ENCODE measurements at places on chromosomes 7 and 10.

GRCh38 chr10:17981766-17982380, 30.2 kb downstream of the SLC39A12 start:
- peak; percentile 85 for DNase-seq

DNA sequence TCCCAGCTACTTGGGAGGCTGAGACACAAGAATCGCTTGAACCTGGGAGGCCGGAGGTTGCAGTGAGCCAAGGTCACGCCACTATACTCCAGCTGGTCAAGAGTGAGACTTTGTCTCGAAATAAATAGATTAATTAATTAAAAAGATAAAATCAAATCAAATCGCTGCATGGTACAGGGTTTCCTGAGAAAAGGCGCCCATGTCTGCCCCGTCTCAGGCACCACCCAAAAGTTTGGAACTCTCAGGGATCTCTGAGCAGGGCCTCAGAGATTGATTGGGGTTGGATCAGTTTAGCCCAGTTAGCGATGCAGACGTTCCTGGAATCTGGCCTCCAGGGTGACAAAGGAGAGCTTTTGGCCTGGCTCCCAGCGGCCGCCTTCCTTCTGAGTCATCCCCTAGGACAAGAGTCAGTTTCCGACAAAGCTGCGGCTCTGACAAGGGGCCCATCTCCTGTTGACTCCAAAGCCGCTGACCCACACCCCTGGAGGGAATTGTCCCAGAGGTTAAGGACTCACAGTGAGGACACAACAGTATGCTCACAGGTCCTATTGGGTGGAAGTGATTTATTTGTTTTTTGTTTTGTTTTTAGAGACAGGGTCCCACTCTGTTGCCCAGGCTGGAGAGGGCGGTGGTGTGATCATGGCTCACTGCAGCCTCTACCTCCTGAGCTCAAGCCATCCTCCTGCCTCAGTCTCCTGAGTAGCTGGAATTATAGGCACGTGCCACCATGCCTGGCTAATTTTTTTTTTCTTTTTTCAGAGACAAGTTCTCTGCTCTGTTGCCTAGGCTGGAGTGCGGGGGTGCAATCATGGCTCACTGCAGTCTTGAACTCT, 6.8 kb downstream of the ORAI2 start:
- peak; percentile 85 for DNase-seq

GRCh38 chr7:110988890-110989501, 101.9 kb upstream of the LRRN3 start:
- DNase-seq, result no peak

GRCh38 chr10:77428691-77429395, 208.8 kb downstream of the KCNMA1 start:
- DNase-seq, result peak; percentile 30

GRCh38 chr10:37747081-37747480, 110.3 kb downstream of the ZNF248 start:
- no peak for DNase-seq

DNA sequence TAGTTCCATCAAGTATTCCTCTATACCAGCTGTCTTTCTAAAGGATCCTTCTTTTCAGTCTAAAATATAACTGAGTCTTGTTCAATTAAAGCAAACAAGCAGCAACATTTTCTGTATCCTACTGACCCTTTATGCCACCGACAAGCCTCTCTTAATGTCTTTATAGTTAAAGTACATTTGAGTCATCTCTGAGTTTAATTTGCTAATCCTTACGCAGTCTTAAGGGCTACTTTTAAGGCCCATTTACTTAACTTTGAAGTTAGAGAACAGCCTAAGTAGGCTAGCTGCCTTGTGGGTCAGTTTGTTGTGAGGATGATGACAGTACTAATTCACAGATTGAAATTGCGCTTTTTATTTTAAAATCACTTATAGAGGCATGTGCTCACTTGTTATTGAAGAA, 265.5 kb upstream of the FERD3L start:
- DNase-seq, result no peak

GRCh38 chr7:18540396-18540795, 44.8 kb downstream of the HDAC9 start:
- no peak for DNase-seq

- DNase-seq, result no peak
Observed at GRCh38 chr7:158527038-158527437, 60.6 kb downstream of the PTPRN2 start.

DNA sequence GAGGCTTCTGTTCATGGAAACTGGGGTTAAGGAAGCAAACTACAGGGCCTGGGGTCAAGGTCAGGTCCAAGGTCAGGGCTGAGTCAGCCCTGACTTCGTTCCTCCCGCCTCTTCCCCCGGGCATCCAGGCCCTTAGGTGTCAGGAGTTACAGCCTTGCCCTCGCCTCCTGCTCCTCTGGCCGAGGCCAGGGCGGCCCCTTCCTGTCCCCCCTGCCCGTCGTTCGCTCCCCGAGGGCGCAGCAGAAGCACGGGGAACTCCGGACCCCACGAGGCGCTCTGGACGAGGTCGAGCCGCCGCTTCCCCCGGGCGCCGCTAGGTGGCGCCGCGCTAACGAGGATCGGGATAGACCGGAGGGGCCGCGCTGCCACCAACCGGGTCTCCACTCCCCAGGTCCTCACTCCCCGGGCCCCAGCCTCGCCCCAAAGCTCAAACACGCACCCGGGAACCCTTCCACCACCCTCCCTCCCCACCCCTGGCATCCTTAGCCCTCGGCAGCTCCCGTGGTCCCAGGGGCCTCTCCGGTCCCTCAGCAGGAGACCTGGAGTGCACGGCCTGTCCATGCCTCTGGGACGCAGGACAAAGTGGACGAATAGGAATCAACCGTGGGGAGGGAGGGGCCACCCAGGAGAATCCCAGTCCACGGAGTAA, 59.2 kb upstream of the MYL10 start:
- peak; percentile 58 for DNase-seq

DNA sequence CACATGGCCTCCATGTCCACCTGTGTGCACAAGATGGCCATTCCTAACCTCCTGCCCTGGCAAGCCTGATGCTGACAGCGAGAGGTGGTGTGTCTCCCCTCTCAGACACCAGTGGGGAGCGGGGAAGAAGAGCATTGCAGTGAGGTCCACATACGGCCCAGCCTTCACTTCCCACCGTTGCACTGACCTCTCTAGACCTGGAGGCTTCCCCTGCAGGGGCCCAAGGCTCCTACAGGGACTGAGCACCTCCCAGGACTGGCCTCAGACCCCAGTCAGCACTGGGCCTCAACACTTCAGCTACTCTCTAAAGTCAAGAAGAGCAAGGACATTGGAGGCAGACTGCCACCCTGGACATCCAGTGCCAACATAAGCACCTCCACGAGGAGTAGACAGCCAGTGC, 15.9 kb downstream of the STK32C start:
- DNase-seq, result no peak

DNA sequence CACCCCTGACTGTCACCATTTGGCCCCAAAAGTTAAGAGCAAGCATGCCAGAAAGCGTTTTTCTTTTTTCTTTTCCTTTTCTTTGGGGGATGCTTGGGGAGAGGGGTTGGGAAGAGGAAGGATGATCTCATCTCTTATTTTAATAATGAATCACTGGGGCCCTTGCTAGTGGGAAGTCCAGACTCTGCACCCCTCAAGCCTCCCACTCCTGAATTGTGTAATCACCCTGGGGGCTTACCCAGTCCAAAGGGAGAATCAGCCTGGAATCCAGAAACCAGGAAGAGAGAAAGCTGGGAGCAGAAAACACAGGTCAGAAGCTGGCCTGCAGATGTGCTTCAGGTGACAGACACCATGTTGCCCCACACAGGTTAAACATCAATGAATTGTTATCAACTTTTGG, 14.7 kb upstream of the HABP2 start:
- DNase-seq, result no peak

DNA sequence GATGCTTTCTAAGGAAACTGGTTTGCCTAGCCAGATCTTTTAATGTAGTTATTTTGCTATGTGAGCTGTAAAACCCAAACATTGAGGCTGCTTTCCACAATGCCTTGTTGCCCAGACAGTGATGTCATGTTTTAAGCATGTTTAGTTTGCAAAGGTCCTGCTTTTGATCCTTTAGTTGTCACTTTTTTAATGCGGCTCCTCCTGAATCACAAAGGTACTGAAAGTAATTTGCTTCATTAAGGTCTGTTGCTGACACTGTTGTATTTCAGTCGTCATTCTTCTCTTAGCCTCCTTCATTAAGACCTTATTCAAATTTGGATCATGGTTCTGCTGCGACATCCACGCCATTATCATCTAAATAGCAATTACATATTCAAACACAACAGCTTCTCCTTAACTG, 10.6 kb downstream of the RPA3 start:
- DNase-seq, result peak; percentile 58

DNA sequence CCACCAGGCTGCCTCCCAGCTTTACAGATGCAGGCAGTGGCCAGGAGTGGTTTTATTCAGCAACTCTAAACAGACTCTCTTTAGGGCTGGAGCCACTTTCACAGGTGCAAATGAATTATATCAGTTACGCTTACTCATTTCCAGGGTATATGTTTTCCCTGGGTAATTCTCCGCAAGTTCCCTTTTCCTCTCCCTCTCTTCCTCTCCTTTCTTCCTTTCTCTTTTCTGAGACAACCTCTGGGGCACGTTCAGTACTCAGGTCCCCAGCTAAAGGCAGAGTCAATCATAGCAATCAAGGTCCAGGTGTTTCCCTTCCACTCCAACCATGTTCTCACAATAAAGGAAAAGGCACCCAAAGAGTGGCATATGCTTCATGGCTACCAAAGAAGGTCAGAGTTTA, 41.3 kb downstream of the PDLIM1 start:
- DNase-seq, result no peak

- DNase-seq, result no peak
Observed at GRCh38 chr10:534047-534566, 155.4 kb downstream of the DIP2C start.

- DNase-seq, result peak; percentile 49
Observed at GRCh38 chr10:69048103-69048502, 39.8 kb upstream of the SRGN start.

GRCh38 chr7:123259759-123260158, 60.0 kb upstream of the SLC13A1 start:
- DNase-seq, result no peak

- DNase-seq, result peak; percentile 24
Observed at GRCh38 chr10:31864834-31865518, 63.7 kb downstream of the ARHGAP12 start.

GRCh38 chr7:22143491-22143890, 197.8 kb upstream of the CDCA7L start:
- no peak for DNase-seq

- no peak for DNase-seq
Observed at GRCh38 chr7:51731075-51731474, 414.5 kb upstream of the COBL start.

DNA sequence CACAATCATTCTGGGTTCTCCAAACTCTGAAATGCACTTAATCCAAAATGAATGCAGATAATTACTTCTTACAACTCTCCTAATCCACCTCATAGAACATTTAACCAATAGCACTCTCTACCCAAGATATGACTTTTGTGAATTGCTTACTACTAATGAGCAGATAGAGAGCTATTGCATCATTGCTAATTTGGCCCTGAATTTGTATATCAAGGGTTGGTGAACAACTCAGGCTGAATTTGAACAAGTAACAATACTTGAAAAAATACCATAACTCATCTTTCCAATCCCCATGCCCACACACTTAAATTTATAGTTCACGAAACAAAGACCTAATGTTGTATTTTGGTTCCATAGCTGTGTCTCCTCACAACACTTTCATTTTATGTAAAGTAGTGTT, 246.0 kb downstream of the TSPAN12 start:
- DNase-seq, result no peak

- peak; percentile 66 for DNase-seq
Observed at GRCh38 chr10:27319752-27320431, 79.3 kb upstream of the ACBD5 start.

GRCh38 chr7:101952355-101953247, 135.2 kb downstream of the CUX1 start:
- DNase-seq, result peak; percentile 74

- DNase-seq, result no peak
Observed at GRCh38 chr10:70779088-70779487, 6.1 kb downstream of the TBATA start.

- DNase-seq, result no peak
Observed at GRCh38 chr10:30542001-30542894, 87.3 kb downstream of the LYZL2 start.

DNA sequence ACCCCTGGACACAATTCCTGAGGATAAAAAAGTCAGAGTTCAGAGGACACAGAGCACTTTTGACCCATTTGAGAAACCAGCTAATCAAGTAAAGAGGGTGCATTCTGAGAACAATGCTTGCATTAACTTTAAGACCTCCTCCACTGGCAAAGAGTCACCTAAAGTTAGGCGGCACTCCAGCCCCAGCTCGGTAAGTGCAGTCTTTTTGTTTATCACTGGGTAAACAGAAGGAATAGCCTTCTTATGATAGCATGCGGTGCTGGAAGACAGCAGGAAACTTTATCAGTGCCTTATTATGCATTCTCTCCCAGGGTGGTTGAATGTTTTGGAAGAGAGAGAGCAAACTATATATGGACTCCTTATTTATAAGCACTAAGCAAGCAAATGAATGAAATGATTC, 130.5 kb downstream of the CDK14 start:
- DNase-seq, result peak; percentile 7

DNA sequence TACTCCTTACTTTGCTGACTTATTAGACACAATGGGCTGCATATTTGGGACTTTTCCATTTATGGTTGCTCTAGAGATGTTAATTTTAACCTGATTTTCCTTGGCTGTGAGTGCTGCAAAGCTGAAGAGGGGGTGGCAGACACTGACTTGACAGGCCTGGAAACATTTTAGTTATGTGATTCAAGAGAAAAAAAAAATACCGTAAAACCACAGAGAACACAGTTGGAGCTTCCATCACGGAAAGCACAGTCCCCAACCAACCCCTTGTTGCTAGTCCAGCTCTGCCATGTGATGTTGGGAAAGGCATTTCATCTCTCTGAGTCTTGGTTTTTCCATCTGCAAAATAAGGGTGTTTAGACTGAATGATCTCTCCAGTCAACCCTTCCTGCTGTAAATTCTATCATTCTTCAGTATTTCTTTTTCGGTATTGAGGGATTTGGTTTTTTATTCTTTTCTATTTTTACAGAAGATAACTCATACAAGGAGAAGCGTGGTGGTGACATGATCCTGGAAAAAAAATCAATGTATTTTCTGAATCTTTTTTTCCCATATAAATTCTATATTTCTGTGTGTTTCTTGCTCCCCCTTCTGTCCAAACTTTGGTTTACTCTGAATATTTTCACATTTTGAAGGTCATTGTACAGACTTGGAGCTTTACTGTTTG, 246.1 kb downstream of the REEP3 start:
- DNase-seq, result no peak

DNA sequence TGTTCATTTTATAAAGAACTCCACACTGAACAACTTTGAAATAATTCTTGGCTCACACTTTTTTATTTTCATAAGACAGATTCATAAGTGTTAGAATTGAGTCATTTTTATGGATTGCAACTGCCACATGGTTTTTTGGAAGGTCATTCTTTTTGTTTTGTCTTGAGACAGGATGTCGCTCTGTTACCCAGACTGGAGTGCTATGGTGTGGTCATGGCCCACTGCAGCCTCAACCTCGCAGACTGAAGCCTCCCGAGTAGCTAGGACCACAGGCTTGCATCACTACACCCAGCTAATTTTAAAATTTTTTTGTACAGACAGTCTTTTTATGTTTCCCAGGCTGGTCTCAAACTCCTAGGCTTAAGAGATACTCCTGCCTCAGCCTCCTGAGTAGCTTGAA, 20.3 kb downstream of the BMS1 start:
- DNase-seq, result no peak
